ENCODE measurements at places on chromosomes 4 and X.

DNA sequence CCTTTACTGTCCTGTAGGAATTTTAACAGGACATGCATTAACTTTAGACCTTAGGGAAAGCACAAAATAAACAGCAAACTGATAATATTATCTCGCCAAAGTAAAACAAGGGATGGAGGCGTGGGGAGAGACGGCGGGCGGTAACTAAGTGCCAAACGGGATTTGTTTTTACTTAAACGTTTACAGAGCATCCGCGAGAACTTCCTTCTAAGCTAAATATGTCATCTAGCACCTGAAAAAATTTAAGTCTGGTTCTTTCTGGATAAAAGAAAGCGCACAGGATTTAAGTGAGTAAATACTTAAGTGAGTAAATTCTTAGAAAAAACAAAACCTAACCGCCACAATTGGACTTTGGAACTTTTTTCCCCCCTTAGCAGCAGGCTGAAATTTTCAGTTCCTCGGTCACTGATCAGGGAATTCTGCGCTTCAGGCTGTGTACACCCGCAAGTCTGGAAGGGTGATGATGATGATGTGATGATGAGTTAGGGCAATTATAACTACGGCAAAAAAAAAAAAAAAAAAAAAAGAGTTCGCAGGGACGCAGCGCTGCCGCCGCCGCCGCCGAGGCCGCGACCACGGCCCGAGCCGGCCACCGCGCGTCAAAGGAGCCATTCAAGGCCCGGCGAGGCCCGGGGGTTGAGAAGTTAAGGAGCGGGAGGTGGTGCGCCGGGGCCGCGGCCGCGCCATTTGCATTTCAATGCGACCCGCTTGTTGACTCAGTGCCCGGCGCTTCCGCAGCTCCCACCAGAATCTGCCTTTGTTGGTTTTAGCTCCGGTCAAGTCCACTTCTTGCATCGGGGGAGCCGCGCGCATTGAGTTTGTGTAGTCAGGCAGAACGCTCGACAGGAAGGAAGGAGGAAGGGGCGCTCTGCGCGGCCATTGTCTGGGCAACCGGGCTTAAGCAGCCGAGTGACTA is 108.8 kb downstream of the SPRY1 start:
- peak; percentile 6 for DNase-seq

- no peak for DNase-seq
These were observed 29.5 kb downstream of the DMP1 start for GRCh38 chr4:87679449-87680169.

DNA sequence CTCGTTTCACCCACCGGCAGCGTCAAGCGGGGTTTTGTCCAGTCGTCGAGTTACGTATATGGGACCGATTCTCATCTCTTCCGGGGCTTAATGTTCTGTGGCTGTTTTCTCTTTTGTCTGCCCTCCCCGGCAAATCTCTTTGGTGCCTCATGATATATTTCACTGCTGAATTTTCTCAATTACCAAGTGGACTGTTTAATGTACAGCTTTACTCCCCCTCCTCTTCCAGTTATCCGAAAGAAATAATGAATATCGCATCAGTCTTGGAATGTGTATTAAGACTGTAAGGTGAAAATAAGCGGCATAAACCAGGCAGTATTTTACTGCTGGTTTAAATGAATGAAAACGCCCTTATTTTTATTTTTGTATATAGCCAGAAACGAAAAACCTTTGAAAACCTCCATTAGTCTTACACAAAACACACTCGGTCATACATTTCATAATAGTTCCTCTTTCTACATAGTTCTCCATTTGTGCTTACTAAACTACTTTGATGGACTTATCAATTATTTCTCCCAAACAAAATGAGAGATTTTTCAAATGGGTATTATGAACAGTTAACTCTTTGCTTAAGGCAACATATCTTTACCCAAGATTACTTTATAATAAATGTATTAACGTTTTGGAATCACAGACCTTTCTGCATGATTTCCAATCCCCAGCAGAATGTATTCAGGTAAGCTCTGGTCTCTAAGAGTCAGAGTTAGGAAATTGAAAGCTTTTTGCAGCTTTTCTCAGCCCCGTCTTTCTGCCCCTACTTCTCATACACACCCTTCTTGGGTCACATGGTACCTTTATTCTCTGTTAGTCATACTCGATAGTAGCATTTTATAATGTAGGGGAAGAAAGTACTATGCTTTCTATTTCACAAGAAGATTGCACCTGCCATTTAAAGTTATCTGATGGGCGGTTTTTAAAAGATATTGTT is 979 bp downstream of the RP2 start:
- peak; percentile 15 for DNase-seq

GRCh38 chr4:141275834-141276233 is 55.1 kb downstream of the ZNF330 start:
- DNase-seq, result no peak

DNA sequence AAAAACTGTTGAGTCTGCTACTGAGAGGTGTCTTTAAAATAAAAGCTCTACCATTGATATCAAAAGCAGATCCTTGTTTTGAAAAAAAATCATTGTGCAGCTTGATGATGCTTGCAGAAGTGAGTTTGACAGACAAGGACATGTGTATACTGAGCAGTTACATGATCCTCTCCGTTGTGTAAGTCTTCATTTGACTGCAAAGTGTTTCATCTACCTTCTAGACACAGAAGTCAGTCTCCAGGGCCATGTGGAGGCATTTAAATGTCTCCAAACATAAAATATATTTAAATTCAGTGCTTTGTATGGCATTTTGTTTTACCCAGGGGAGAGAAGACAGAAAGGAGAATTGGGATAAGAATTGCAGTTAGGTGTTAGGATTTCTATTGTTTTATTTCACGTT is 107.8 kb upstream of the MYOZ2 start:
- DNase-seq, result no peak

DNA sequence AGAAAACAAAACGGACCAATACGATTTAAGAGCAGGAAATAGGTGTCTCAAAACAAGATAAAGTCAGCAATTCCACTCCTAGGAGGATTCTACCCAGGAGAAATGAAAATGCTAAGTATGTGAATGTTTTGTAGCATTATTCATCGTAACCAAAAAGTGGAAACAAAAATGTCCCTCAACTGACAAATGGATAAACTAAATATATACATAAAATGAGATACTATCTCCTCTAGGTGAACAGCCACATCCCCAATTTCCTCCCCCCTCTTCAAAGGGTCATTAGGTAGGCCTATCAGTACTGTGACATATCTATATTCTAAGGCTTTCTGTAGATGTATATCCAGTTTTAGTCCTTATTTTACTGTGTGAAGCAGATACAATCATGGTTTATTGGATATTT is 18.0 kb downstream of the DDX3X start:
- DNase-seq, result no peak

DNA sequence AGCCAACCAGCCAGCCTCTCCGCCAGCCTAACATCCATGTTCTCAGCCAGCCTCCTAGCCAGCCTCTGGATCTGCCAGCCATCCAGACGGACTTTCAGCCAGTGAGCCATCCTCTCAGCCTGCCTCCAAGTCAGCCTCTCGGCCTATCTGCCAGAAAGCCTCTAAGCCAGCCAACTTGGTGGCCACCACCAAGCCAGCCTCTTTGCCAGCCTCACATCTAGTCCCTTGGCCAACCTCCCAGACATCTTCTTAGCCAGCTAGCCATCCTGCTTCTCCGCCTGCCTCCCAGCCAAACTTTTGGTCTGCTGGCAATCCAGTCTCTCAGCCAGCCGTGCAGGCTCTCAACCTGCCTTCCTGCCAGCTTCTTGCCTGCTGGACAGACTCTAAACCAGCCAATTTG is 16.4 kb upstream of the ARAP2 start:
- DNase-seq, result no peak

- DNase-seq, result no peak
These were observed 66.4 kb downstream of the NKX6-1 start for GRCh38 chr4:84432713-84433112.

GRCh38 chrX:3717742-3718420 is 4.4 kb upstream of the PRKX start:
- no peak for DNase-seq

DNA sequence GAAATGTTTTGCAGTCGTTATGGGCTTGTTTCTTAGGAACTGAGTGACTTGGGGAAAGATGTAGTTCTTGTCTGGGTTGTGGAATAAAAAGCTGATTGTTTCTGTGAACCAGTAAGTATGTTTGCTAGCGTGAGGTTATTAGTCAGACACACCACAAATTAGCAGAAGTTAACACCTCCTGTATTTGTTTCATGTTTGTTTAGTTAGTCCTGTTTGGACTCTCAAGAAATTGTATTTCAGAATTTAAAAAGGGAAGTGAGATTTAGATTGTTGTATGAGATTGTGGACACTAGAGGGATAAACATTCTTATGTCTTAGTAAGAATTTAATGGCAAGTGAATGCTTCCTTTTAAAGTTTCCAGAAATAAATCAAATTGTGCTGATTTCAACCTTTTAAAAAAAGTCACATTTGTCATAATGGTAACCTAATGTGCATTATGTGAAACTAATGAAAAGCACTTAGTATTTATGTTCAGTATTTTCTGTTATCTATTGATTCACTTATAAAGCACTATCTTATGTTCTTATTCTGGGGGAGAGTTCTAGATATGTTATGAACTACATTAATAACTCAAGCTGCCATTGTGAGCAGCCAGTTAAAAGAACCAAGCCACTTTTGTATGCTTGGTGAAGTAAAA is 25.6 kb downstream of the ATP10D start:
- DNase-seq, result no peak

GRCh38 chr4:10087152-10087791 is 29.3 kb downstream of the WDR1 start:
- DNase-seq, result no peak

GRCh38 chr4:76306882-76307659 is 538 bp downstream of the STBD1 start:
- DNase-seq, result peak; percentile 29

GRCh38 chr4:109879636-109880314 is 31.9 kb downstream of the LRIT3 start:
- no peak for DNase-seq

- no peak for DNase-seq
These were observed 115.5 kb downstream of the NFKB1 start for GRCh38 chr4:102616636-102617035.

DNA sequence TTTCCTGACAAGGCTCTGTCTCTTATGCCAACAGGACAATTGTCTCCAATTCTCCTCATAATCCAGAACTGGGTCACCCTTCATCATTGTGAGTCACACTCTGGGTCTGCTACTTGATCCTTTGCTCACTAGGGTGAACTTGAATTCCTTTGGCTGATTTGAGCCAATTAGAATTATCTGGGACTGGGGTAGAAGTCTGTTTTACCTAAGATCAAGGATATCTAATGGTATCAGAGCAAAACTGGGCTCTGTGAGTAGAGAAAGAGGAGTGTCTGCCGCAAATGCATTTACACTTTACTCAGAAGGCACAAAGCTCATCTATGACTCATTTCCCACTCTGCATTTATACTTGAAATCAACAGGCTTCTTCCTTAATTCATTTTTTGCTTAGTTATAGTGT is 72.6 kb downstream of the PITX2 start:
- DNase-seq, result no peak

- no peak for DNase-seq
These were observed 244.5 kb downstream of the DMD start for GRCh38 chrX:32966821-32967355.

DNA sequence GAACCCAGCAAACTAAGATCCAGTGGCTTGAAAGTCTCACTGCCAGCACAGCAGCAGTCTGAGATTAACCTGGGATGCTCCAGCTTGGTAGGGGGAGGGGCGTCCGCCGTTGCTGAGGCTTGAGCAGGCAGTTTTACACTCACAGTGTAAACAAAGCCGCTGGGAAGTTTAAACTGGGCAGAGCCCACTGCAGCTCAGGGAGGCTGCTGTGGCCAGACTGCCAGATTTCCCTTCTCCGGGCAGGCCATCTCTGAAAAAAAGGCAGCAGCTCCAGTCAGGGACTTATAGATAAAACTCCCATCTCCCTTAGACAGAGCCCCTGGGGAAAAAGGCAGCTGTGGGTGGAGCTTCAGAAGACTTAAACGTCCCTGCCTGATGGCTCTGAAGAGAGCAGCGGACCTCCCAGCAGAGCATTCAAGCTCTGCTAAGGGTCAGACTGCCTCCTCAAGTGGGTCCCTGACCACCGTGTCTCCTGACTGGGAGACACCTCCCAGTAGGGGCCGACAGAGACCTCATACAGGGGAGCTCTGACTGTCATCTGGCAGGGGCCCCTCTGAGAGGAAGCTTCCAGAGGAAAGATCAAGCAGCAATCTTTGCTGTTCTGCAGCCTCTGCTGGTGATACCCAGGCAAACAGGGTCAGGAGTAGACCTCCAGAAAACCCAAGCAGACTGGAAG is 45.1 kb upstream of the CDX4 start:
- DNase-seq, result no peak

DNA sequence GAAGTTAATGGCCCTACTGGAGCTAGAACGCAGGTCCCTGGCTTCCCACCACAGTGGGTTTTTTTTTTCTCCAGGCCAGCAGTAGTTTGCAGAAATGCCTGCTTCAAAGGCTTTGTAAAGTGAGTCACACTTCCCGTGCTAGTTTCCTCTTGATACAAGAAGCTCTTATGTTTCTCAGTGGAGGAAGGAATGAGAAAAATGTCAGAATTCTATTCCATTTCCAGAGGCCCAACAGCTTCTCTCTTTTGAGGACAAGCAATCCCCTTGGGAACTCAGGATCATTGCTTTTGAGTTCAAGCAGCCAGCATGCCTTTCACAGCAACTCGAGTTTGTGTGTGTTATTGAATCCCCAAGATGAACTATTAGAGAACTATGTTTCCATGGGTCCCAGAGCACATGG is 134.3 kb downstream of the GUCY2F start:
- no peak for DNase-seq

DNA sequence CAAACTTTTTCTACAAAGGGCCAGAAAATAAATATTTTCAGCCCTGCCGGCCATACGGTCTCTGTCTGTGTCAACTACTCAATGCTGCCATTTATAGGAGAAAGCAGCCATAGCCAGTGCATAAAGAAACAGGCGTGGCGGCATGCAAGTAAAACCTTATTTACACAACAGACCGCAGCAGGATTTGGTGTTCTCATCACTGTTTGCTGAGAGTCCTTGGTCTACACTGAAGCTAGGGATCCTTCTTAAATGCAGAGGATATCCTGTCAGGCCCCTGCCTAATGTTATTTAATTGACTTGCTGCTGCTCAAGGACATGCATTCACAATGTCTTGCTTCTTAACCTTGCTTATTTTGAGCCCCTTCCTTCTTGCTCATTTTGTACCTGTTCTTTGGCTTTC is 54.7 kb downstream of the CPE start:
- DNase-seq, result no peak

DNA sequence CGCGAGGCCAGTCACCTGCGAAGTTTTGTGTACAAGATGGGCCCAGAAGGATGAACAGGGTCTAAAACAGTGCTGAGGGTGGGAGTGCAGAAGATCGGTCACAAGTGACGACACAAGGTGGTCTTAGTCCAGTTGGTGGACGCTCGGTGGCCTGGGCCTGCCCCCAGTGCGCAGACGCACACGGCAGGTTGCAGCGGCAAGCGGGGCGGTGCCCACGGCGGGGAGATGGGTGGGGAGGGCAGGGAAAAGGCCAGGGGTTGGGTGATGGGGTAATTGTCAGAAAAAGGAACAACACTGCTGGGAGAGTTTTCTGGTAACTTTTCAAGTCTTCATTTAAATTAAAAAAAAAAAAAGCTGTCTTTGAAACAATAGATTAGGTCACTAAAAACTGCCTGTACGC is 1.0 kb upstream of the PRDX4 start:
- no peak for DNase-seq

Data from bone marrow (tissue), 2 donors.